NCI-H774 (cell line): ENCODE measurements at places on chromosomes 13 and 19.
A peak's percentile ranks its signal among the peaks of the same experiment; 100 is the strongest.

DNA sequence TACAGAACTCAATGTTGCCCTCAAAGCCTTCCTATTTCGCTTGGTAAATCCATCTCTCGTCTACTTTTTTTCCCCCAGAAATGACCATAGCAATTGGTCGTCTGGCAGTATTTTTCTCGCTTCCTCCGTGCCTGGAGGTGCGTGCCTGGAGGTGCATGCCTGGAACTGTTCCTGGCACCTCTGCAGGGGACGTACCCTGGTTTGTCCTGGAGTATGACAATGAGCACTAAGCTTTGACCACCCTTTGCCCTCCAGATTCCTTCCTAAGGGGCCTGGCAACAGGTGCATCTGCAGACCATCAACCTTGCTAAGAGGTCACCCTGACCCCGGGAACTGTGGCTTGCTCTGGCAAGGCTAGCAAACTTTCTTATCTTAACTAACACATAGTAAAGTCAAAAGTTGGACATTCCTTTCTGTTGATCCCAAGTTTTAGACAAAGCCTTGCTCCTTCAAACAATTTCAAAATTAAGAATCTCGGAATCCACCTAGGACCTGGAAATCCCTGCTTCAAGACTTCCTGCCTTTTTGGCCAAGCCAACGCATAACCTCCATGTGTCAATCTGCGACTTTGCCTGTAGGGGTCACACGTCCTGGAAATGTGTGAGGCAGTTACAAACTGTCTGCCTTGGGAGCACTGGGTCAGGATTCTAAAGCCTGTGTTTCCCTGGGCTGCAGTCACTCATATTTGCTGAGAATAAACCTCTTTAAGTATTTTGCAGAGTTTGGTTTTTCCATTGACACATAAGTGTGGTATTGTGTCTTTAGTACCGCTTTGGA lies 28.8 kb upstream of the TUBGCP3 start:
- peak; percentile 66 for DNase-seq

DNA sequence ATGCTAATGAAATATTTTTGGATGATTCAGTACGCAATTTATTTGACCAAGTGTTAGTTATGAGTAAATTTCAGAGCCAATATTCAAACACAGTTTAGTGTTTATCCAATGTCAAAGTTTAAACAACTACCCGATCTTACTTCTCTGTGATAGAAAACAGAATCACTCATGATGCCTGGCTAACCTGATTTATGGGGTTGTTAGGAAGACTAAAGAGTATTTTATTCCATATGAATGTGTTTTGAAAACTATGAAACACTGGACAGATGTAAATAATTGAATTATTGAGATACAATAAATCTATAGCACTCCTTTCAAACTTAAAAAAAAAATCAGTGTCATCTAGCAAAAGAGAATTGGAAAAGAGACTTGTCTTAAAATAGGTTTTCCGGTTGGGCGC lies 1181.8 kb downstream of the EFNB2 start:
- no peak for DNase-seq

- DNase-seq = no peak
These were observed 1820.8 kb downstream of the UQCRFS1 start for GRCh38 chr19:27392027-27392632.

- no peak for DNase-seq
These were observed 771.6 kb downstream of the EFNB2 start for GRCh38 chr13:105763851-105764250.

- DNase-seq = no peak
These were observed 91.2 kb downstream of the KATNAL1 start for GRCh38 chr13:30216111-30216510.

- DNase-seq = no peak
These were observed 161.3 kb upstream of the GPR12 start for GRCh38 chr13:26921918-26922317.

DNA sequence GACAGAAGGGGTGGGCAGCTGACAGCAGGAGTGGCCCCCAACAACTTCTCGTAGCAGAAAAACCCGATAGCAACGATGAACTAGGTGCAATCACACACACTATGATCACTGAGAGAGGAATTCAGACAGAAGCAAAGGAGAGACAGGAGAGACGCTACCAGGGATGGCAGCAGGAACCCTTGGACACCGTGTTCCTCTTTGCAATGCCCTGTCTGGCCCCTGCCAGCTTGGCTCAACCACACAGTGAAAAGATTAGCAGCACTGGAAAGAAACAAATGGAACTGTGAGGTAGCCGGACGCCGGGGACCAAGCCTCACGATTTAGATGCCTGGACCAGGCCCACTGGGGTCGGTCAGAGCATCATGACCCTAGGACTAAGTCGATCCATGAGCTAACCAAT lies 23.6 kb downstream of the DCAF15 start:
- DNase-seq = no peak

DNA sequence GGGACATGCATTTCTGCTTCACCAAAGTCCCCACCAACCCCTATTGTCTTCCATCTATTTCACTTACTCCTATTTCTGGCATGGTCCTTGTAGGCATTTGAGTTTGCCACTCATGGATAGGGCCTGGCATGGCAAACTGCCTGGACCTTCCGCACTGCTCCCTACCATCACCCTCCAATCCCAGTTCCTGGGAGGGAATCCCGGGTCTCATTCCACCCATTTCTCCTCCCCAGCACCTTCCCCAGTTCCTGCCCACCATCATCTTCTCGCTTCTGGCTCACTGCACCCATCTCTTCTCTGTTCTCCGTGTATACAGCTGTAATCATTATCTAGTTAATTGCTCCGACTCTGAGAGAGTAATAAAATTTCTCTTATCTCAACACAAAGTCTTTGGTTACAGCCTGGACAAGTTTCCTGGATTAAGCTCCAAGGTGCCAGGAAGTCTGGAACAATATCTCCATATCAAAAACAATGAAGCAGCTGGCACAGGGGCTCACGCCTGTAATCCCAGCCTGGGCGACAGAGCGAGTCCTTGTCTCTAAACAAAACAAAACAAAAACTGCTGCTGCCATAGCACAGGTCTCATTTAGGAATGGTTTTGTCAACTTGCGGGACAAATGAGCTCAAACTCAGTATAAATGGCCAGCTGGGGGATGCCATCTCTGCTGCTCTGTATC lies 17.0 kb upstream of the COX7A1 start:
- peak; percentile 30 for DNase-seq

GRCh38 chr13:22220151-22221135 lies 549.6 kb downstream of the FGF9 start:
- DNase-seq = no peak

- DNase-seq = no peak
These were observed 24.7 kb downstream of the KEAP1 start for GRCh38 chr19:10478476-10478875.

- DNase-seq = no peak
These were observed 10.0 kb upstream of the ZNF443 start for GRCh38 chr19:12450844-12451243.

- DNase-seq = no peak
These were observed 12.7 kb downstream of the NKPD1 start for GRCh38 chr19:45147835-45148676.

DNA sequence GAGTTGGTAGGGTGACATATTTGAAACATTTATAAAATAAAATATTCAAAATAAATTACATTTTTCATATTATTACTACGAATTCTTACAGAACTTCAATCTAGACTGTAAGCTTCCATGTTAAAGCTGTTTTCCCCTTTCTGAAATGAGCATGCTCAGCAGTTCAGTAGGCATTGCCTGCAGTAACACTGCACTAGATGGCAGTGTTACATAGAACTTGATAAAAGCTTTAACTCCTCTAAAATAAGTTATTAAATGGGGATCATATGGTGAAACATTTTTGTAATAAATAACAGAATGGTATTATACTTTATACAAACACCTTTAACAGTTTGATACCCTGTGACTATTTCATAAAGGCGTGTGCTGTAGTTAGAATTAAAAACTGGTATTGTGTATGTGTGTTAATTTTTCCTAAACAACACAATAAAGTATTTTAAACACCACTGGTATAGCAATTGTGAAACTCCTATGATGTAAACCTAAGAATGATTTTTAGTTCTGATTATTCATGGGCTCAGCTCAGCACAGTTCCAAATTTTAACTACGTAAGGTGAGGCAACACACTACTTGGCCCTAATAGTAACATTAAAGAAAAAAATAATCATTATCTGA lies 11.6 kb upstream of the GPR18 start:
- DNase-seq = no peak

DNA sequence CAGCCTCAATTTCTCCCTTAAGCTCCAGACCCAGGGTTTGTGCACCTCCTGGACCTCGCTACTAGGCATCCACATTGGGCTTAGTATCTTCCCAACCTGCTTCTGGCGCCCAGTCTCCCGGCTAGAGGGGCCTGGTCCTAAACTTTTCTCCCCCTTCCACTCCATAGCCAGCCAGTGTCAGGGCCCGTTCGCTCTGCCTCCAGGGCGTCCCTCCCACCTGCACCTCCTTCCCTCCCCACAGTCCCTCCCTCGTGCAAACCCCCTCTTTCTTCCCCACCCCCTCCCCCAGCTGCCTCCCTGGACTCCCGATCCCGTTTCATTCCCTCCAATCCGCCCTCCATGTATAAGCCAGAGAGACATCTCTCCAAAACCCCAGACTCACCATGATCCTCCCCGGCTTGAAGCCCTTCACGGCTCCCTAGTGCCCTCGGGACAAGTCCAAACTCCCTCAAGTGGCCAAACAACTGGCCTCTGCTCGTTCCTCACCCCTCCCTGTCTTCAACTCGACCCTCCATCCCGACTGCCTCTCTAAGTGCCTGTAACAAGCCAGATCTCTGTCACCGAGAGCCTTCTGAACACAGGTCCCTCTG lies 997 bp upstream of the SAMD4B start:
- DNase-seq = no peak

DNA sequence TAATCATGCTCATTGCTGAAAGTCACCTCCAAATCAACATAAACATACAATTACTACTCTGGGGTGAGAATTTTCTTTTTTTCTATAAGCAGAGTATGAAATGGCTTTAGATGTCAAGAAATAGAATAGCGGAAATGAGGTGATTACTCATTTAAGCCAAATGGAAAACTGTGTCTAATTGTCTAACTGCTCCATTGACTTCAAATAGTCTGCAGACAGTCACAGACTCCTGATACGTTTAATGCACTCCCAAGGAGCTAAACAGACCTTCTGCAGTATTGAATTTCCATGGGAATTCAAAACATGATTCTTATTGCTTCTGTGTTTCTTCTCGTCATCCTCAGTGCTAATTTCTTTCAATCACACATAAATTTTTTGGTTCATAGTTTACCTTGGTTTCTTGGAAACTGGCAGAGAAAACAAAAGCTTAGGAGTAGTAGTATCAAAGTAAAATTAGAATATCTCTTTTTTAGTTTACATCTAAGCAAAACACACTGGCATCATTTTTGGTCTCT lies 865.2 kb upstream of the SLC10A2 start:
- no peak for DNase-seq

- no peak for DNase-seq
These were observed 105.2 kb upstream of the VSTM2B start for GRCh38 chr19:29420482-29421195.

DNA sequence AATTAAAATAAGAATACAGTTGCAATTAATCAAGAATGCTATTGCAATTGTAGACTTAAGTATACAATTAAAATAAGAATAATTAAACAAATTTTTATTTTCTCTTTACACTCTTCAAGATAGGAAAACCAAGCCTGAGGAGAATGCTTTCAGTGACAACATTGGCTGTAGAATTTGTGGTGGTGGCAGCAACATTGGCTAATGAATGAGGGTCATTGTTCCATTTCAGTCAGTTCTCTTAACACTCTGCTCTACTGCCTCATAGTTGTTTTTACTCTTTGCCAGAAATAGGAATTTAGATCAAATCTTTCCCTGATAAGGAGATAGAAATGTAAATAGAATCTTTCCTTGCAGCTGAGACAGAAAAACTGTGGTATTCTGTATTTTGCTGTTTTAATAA lies 391.6 kb downstream of the PCDH20 start:
- DNase-seq = no peak

GRCh38 chr19:38650911-38651584 lies 3.6 kb downstream of the ACTN4 start:
- DNase-seq = no peak

DNA sequence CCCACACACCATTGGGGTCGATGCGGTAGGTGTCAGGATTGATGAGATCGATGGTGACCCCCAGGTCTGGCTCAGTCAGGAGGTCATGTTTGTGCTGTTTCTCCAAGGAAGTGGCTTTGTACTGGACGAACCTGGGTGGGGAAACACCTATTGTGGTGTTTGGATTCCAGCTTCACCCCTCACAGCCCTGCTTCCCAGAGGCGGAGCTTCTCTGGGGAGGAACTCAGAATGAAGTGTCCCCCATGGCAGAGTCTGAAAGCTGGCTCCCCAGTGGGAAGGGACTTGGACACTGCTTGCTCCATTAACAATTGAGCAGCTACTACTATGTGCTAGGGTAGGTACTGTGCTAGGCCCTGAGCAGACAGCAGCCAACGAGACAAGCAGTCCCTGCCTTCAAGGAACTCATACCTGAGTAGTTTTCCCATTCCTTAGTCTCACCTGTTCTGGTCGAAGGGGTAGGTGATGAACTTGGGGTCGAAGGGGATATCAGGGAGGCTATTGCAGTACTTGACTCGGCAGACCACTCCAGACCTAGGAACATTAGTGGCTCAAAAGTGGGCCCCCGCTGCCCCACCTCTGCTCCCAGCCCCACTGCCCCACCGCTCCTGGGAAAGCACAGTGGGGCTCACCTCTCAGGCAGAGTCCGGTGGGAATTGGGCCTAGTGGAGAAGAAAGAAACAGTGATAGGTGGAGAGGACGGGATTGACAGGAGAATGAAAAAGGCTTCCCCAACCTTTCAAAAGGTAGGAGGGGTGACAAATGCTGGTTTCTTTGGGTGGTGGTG lies 1.1 kb downstream of the PAF1 start:
- DNase-seq = no peak

DNA sequence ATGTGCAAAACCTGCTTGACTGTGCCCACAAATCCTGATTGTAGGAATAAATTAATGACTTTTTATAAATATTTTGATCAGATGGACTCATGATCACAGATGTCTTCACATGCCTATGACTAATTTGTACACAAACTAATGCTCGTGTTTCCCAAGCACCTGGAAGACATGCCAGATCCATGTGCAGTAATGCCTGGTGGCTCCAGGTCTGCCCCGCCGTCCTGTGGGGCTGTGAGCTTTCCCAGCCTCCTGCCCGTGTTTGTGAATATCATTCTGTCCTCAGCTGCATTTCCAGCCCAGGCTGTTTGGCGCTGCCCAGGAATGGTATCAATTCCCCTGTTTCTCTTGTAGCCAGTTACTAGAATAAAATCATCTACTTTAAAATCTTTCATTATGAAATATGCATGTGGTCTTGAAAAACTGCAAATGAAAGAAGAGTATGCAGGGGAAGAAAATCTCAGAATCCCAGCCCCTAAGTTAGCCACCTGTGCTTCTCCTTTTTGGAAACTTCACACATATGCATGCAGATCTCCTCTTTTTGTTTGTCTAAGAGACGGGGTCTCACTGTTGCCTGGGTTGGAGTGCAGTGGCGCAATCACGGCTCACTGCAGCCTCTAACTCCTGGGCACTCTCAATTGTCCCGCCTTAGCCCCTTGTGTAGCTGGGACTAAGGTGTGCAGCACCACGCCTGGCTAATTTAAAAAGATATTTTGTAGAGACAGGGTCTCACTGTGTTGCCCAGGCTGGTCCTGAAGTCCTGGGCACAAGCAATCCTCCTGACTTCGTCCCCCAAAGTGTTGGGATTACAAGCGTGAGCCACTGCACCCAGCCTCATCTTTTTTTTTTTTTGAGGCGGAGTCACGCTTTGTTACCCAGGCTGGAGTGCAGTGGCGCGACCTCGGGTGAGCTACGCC lies 6.2 kb downstream of the RPL28 start:
- DNase-seq = no peak

- DNase-seq = no peak
These were observed 35.3 kb downstream of the CEBPA start for GRCh38 chr19:33266974-33267484.
